GM04504 (cell line): ENCODE measurements at places on chromosomes 2 and 18.
A peak's percentile ranks its signal among the peaks of the same experiment; 100 is the strongest.

DNA sequence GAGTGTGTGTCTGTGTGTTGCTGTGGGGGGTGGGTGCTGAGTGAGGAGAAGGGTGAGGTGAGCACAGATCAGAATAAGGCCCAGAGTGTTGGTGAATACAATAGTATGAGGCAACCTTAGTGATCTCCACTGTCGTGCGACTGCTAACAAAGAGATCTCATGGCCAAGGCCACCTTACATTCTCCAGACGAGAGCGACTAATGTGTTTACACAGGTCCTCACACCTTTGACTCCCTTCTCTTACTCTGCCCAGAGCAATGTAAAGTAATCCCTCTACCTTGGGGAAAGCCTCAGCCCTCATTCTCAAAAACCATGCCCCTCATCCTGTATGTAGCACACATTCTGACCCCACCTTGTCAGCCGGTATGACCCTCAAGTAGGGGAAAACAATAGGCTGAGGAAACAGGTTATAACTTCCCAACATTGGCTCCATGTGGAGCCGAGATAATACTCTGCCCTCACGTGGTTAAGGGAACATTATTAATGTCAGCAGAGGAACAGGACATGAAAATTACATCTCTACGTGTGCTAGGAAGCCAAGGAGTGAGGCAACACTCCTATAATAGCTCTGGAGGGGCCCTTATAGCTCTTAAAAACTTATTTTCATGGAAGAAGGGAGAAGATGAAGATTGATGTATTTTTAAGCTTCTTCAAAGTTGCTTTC lies 323.0 kb upstream of the NT5C1B start:
- DNase-seq = no peak

DNA sequence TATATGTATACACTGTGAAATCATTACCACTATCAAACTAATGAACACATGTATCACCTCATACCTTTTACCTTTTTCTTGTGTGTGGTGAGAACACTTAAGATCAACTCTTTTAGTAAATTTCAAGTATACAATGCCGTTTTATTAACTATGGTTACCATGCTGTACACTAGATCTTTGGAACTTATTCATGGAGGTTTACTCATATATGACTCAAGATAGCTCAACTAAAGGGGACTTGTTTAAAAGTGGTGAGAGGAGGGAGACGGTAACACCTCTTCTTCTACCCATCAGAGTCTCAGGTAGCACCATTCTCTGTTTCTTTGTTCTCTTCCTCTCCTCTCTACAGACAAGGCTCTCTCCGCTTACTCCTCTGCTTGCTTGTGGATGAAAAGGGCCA lies 36.1 kb upstream of the TMEM178A start:
- DNase-seq = no peak

DNA sequence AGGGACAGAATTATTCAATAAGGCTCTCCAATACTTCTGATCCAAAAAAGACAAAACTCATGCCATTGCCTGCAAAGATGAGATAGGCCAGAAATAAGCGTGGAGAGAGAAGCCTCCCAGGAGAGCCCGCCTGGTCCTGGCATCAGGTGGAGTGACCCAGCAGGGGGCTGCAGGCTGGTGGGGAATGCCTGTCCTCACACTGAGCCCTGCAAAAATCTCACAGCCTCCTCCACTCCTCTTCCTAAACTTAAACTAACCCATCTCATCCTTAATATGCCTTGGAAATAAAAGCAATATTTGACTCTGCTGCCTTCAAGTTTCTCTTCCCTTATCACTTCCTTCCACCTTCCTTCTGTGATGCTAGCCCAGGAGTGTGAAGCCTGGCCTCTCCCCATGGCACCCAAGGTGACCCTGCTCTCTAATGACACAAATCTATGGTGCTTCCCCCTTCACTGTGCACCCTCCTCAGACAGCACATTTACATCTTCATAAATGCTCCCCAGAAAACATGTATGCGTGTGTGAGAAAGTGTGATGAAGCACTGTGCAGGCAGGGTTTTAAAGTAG lies 218.4 kb downstream of the ANAPC1 start:
- DNase-seq = no peak

DNA sequence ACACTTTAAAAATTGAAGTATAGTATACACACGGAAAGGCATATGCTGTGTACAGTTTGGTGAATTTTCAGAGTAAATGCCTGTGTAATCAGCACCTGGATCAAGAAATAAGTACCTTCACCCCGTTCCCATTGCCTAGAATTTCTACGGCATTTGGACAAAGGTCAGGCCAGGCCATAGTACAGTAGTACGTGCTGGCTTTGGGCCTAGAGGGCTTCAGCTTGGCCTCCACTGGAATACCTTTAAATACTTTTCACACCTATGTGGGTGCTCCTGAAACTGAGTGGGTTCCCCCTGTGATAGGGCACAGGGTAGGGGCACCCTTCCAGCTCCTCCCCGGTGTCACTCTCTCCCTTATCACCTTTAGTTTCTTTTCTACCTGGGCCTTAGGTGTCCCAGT lies 26.5 kb downstream of the TET3 start:
- DNase-seq = no peak

DNA sequence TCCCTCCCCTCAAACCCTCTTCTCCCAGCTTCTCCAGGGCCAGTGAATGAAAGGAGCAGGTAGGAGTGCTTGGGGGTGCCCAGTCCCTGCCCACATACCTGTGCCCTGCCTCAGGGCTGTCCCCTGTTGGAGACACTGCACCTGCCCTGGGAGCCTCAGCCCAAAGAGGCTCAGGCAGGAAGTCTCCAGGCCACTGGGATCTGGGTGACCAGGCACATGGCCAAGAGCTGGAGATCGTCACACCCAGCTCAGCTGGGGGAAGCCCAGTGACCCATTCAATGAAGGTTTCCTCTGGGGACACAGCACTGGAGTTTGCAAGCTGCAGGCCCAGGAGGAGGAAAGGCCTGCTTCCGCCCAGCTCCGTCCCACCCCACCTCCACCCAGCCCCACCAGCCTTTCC lies 156.4 kb downstream of the ZFP36L2 start:
- DNase-seq = no peak

- peak; percentile 59 for DNase-seq
Measured at GRCh38 chr2:162297925-162298552, 20.4 kb downstream of the IFIH1 start.

DNA sequence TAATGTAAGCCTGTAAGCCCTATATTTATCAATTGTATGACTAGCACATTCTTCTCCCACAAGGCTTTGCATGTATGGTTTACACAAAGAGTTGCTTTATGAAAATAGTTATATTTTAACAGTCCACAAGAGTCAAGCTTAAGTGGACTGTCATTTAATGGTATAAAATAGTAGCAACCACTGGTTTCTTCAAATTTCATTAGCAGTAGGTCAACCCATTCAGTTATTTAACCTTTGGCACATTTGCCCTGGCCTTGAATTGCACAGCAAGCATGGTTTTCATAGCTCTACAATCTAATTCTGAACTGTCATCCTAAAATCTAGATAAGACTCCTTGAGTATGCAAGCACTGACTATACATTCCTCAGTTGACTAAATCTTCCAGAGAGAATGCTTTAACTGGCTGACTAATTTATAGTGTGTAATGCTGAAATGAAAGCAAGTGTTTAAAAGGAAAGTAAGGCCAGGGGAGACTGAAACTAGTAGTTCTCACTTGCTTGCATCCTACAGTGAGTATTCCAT lies 1.8 kb downstream of the DPP4 start:
- no peak for DNase-seq

- no peak for DNase-seq
Measured at GRCh38 chr2:131032393-131032836, 60.8 kb downstream of the FAM168B start.

- no peak for DNase-seq
Measured at GRCh38 chr2:171531291-171531690, 9.0 kb downstream of the CYBRD1 start.

- DNase-seq = no peak
Measured at GRCh38 chr2:191889931-191890330, 43.0 kb upstream of the CAVIN2 start.

GRCh38 chr2:74924463-74925265 lies 33.8 kb upstream of the POLE4 start:
- DNase-seq = no peak

DNA sequence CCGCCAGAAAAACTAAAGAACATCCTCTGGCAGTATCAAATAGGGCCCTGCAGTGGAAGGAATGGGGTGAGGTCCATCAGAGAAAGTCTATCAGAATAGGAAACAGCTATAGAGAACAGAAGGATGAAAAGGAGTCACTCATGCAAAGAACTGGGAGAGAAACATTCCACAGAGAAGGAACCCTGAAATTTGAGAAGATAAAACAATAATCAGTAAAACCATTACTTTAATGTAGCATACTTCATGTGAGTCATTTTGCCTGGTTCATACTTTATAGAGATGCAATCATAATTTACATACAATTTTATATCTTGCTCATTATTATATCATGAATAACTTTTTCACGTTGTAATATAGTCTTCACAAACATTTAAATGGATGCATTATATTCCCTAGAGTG lies 402.2 kb downstream of the NCKAP5 start:
- no peak for DNase-seq

- no peak for DNase-seq
Measured at GRCh38 chr2:72148837-72149555, 1.3 kb upstream of the CYP26B1 start.

DNA sequence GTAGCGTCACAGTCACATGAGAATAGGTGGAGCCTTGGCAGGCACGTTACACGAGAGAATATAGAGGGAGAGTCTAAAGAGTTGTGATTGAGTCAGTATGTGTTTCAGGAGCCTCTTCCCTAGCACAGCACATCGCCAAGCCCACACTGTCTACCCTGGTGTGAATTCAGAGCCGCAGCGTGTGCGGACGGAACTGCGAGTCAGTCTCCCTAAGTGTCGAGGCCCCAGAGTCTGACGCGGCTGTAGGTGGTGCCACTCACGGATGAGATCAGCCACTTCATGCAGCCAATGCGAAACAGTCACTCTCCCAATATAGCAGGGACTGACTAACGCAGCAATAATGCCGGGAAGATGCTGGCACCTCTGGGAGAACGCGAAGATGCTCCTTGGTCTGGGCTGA lies 587.3 kb upstream of the ID2 start:
- DNase-seq = no peak

DNA sequence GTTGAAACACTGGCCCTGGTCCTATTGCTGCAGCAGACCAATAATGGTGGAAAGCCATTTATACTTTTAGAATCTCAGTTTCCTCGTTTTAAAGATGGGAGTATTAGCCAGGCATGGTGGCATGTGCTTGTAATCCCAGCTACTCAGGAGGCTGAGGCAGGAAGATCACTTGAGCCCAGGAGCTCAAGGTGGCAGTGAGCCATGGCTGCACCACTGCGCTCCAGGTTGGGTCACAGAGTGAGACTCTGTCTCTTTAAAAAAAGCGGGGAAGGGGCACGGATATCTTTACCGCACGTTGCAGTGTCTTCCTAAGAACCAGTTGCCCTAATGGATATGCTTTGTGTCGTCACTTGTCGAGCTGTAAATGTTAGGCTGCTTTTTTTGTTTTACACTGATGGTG lies 8.3 kb downstream of the MTCL1 start:
- no peak for DNase-seq

DNA sequence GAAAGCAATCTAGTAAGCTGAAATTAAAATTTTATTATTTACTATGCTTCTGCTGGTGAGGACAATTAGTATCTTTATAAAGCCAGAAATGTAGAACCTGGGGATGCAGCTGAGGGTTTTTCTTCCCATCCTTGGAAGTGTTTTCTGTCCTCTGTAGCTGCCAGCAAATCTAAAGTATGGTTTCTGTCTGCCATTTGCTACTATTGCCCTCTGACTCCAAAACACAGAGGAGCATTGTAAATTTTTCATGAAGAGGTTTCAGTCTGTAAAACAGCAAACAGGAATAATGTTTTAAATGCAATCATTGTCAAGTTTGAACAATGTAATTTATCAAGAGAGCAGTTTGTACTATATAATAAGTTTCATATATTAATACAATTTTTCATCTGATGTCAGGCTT lies 258.8 kb downstream of the ZNF407 start:
- DNase-seq = no peak

DNA sequence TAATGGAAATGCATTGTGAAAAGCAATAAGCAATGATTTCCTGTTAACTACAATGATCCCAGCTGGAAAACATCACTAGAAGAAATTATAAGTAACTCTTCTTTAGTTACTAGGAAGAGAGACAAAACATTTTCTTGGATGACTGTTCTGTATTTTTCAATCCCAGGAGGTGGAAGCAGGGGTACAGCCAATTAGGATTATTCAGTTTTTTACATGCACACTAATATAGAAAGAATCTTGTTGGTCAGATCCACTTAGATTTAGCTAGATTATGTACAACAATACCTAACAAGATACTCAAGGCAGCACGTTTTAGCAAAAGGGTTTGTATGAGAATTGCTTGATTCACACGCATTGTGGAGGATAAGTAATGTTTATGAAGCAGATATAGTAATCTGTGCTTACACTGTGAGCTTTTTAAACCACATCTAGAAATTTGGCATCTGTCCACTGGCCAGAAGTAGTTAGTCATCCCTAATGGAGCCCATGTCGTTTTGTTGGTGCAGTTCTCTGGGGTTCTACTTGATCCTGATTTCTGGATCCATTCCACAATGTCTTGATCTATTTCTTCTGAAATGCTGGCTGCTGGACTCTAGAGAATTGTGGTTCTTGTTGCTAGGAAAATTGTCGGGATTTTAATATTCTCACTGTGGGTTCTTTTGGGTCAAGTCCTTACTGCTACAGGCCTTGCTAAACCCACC lies 199.7 kb downstream of the ADCYAP1 start:
- DNase-seq = peak; percentile 22

DNA sequence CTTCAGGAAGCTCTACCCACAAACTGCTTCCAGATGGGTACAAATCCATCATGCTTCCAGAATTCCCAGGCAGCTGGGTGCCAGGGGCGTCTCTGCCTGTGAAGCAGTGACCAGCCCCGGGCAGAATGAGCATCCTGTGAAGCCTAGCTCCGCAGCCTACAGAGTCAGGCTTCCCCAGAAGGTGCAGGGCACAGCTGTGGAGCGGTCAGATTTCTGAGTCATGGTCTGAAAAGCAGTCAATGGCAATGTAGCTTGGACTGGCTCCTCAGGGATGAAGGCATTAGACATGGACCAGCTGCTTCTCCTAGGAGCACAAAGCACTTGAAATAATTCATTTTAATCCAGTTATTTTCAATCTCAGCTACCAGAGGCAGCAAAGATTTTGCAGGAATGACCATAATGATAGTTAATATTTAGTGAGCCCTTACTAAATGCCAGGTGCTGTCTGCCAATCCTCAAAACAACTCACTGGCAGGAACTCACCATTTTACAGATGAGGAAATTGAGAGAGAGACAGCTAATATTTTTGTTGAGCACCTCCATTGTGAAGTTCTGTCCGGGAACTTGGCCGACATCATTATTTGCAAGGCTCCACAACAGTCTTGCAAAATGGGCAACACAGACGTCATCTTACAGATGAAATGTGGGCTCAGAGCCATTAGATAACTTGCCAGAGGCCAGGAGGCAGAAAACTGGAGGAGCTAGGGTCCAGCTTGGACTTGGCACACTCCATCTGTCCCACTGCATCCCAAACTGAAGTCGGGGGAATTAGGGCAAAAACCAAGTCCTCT lies 31.7 kb downstream of the ACMSD start:
- no peak for DNase-seq

DNA sequence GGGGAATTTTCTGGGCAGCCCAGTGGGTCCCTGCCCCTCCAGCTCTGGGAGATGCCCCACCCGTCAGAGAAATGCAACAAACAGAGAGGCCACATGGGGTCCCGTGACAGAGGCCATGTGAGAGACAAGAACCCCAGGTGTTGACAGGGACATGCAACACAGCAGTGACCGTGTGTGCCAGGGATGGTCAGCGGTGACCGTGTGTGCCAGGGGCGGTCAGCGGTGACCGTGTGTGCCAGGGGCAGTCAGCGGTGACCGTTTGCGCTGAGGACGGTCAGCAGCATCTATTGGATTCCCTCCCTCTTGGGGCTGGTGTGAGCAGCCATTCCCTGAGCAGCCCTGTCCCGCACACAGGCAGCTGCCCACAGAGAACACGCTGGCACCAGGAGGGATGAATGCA lies 146.6 kb upstream of the OTOS start:
- DNase-seq = no peak
